ENCODE measurements at places on chromosomes 6 and 20. TPM values are rescaled to one million over a fixed set of nuclear protein-coding genes. Genes with fewer than 3 reads are reported as not detected.
A peak's percentile ranks its signal among the peaks of the same experiment; 100 is the strongest.

DNA sequence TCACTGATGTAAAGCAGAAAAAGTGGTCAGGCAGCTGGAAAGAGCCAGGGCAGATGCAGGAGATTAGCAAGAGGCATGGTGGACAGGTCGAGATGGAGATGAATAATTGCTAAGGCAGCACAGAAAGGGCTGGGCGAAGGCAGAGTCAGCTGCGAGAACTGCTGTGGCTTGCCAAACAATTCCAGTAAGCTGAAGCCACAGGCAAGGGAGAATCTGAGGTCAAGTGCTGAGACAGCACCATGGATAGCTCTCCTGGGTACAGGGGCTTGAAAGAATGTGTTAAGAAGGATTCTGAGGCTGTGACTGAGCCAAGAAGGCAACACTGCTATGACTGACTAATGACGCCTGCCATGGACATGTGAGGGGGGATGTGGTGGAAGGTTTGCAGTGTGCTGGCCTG lies 220.8 kb upstream of the FOXA2 start:
- H3K4me1 ChIP-seq = peaks cover 6% of the 10 kb centered on the region
- H3K4me3 ChIP-seq = no peak overlapping the region
- H3K36me3 ChIP-seq = no peaks in the 10 kb centered on the region
- DNase-seq = peak; percentile 34

GRCh38 chr6:40807484-40807883 lies 220.3 kb upstream of the LRFN2 start:
- no peak for DNase-seq
- H3K4me1 ChIP-seq = peaks cover 4% of the 10 kb centered on the region
- H3K4me3 ChIP-seq = no peak overlapping the region
- peaks cover 9% of the 10 kb centered on the region for H3K27me3 ChIP-seq
- H3K36me3 ChIP-seq = no peaks in the 10 kb centered on the region

DNA sequence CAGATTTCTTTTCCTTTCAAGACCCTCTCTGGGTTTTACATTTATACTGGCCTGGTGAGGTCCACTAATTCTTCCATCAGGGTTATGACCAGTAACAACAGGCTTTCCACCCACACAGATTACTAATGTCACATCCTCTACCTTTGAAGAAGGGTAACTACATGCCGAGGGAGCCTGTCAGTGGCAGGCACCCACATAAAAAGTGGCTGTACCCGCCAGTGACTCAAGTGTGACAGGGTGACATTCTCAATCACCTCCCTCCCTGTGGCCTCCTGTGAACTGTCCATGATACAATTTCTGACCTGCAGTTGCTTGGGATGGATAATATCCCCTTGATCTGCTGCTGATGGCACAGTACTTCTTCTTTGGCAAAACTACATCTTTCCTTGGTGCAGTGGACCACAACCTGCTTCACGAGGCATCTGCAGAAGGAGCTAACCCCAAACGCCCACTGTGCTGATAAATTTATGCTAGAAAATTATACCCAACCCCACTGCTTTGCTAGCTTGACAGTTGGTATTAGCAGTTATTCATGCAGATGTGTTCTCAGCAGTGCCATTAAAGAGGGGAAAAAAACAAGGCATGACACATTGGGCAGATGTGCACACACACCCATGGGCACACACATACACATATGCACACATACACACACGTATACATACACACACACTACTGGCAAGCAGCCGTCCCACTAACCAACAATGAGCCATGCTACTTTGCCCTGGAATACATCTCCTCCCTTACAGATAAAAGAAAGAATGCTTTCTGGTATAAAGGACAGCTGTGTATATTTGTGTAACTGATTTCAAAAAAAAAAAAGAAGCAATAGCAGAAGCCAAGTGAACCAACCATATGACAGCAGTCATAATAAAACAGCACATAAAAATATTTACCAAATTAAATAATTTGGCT lies 20.8 kb downstream of the GFOD1 start:
- H3K27me3 ChIP-seq = no peaks in the 10 kb centered on the region
- H3K27ac ChIP-seq = peak overlapping the region; percentile 76
- peaks cover 11% of the 10 kb centered on the region for H3K36me3 ChIP-seq
- peaks cover 95% of the 10 kb centered on the region for H3K4me1 ChIP-seq
- no peak for DNase-seq
- peak overlapping the region; percentile 24 for H3K4me3 ChIP-seq

GRCh38 chr20:59671661-59672471 lies 67.5 kb downstream of the PHACTR3 start:
- H3K36me3 ChIP-seq = no peaks in the 10 kb centered on the region
- DNase-seq = no peak
- peaks cover 23% of the 10 kb centered on the region for H3K27me3 ChIP-seq
- peaks cover 11% of the 10 kb centered on the region for H3K4me1 ChIP-seq
- no peak overlapping the region for H3K4me3 ChIP-seq
- H3K27ac ChIP-seq = no peak overlapping the region

COX4I2 gene
- total RNA-seq = 7.6 TPM

- no peaks in the 10 kb centered on the region for H3K4me1 ChIP-seq
- H3K4me3 ChIP-seq = no peak overlapping the region
- no peak overlapping the region for H3K27ac ChIP-seq
- no peaks in the 10 kb centered on the region for H3K36me3 ChIP-seq
Measured at GRCh38 chr6:130202782-130203181, 20.0 kb downstream of the SAMD3 start.
